ENCODE measurements at places on chromosomes 3 and 15.

- DNase-seq, result no peak
Measured at GRCh38 chr3:129645286-129645685, 38.8 kb upstream of the PLXND1 start.

GRCh38 chr15:67972377-67972776 is 81.7 kb upstream of the PIAS1 start:
- no peak for DNase-seq

GRCh38 chr3:190008432-190008831 is 112.3 kb downstream of the P3H2 start:
- DNase-seq, result no peak

GRCh38 chr3:12970684-12971083 is 102.5 kb downstream of the IQSEC1 start:
- no peak for DNase-seq

DNA sequence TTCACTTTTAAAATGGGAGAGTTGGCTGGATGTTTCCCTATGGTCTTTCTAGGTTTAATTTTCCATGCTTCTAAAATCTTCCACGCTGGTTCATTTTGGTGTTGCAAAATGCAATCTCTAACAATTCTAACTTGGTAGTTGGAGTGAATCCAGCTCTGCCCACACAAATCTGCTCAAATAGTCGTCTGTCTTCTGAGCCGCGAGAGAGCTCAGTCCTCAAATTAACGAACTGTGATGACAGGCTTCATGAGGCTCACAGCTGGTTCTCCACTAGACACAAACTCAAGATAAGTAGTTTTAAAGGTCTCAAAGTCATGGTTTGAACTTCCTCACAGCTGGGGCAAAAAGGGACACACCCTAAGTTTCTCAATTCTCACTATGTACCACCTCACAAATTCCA is 178.6 kb upstream of the LYSMD4 start:
- DNase-seq, result no peak

GRCh38 chr3:13046569-13047274 is 26.5 kb downstream of the IQSEC1 start:
- DNase-seq, result no peak

DNA sequence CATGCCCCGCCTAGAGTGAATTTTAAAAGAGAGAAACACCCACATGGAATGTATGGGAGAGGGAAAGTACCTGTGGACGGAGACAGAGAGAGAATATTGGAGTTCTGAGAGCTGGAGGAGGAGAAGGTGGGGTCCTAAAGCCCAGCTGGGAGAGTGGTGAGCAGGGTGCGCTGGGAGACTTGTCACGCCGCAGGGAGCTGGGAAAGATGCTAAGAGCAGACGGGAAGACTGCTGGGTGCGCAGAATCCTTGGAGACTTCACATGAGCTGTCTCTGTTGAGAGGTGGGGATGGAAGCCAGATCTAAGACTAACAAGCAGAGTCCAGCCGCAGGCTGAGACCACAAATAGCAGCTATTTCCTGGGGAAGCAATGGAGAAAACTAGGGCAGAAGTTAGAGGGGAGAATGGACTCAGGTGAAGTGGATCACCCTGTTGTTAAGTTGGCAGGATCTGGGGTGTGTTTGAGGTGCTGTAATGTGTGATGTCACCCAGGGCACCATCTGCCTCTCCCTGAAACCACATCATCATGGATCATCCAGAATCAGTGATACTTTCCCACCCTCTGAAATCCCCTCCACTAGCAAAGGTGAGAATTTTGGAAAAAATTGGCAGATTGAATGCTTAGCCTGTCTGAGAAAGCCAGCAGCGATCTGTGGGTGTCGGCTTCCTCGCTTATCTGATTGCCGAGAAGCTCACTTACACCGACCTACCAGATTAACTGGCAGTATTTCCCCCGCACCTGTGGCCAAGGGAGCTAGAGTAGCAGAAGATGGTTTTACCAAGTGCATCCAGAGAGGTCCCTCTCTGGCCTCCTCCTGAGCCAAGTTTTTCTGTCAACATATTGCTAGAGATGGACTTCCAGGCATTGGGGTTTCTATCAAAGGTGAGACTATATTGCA is 174.8 kb upstream of the BHLHE40 start:
- DNase-seq, result no peak

DNA sequence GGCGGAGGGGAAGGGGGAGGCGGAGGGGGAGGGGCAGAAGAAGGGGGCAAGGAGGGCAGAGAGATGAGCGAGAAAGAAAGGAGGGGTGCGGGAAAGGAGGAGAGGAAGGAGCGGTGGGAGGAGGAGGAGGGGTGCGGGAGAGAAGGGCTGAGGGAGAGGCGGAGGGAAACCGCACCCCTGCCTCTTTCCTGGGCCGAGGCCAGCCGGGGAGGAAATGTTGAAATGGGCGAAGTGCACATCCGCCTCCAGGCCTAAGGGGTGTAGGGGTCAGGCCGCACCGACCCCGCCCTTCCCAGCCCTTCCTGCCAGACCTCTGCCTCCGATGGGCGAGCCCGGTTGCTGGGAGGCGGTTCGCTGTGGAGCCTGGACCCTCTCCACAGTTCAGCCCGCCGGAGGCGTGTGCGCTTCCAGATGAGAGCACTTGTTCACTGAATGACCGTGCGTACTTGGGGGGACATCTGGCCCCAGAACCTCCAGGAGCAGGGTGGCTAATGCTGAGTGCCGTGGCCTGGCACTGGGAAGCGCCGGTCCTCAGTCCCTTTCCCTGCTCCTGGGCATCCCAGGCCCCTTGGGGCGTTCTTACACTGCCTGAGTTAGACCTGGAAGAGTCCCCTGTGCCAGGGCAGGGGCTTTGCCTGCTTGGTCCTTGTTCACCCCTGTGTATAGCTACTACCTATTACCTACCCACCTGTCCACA is 110.3 kb upstream of the KLF13 start:
- no peak for DNase-seq

- DNase-seq, result no peak
Measured at GRCh38 chr3:28768439-28768838, 419.8 kb upstream of the AZI2 start.

GRCh38 chr3:123708531-123708930 is 123.7 kb upstream of the HACD2 start:
- no peak for DNase-seq

DNA sequence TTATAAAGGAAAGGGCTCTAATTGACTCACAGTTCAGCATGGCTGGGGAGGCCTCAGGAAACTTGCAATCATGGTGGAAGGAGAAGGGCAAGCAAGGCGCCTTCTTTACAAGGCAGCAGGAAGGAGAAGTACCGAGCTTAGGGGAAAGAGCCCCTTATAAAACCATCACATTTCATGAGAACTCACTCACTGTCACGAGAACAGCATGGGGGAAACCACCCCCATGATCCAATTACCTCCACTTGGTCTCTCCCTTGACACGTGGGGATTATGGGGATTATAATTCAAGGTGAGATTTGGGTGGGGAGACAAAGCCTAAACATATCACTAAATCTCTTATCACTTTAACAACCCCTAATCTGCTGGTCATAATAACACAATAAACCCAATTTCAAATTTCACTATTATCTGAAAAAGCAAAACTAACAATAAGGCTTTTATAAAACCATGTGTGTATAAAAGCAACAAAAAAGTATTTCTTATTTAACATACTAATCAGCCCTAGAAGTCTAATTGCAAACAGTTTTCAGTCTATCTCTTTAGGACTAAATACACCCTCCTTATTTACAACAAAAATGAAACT is 43.2 kb downstream of the SCAPER start:
- DNase-seq, result no peak

DNA sequence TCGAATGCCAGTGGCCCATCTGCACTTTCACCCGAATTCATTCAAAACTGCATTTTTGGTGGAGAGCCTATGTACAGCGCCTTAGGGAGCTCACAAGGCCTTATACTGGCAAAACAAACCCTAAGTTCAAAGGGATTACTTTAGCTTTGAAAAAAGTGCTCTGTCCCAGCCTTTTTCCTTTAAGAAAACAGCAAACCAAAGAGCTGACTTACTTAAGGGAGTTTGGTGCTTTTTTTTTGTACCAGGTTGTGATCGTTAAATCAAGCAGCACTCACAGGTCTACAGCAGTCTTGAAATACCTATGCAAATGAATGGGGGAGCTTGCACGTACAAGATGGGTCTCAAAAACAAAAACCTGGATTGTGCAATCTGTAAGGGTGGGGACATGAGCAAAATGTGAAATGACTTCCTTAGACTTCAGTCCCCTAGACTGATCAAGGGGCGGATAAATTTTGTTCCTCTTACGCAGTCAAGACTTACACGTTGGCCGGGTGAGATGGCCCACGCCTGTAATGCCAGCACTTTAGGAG is 11.6 kb upstream of the PIK3CB start:
- no peak for DNase-seq

DNA sequence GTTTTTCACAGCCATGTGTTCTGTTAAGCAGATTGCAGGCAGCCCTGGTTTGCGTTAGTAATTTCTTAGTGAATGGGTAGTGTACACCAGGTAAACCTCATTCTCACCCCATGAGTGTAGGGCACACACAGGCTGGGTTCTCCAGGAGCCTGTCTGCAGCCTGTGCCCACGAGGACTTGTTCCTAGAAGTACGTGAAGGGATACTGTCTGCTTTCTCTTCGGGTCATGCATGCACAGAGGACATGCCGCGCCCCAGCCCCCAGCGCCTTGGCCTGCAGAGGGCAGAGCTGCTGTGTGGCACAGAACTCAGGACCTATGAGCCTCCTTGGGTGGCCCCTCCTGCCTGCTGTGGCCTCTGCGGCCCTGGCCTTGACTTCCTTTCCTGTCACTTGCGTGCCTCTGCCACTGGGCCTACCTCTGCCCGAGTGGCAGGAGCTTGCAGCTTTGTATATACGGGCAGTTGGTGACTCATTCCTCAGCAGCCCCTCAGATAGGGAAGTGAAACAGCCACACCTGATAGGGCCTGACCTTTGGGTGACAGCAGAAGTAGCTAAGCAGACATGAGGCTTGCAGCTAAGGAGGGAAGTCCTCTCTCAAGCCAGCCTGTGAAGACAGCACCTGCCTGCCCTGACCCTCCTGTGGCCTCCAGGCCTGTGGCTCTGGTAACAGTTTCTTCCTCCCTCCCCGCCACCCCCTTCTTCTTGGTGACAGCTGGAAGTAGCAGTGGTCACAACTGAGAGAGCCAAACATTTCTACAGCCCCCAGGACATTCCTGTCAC is 19.5 kb downstream of the PPCDC start:
- DNase-seq, result no peak

DNA sequence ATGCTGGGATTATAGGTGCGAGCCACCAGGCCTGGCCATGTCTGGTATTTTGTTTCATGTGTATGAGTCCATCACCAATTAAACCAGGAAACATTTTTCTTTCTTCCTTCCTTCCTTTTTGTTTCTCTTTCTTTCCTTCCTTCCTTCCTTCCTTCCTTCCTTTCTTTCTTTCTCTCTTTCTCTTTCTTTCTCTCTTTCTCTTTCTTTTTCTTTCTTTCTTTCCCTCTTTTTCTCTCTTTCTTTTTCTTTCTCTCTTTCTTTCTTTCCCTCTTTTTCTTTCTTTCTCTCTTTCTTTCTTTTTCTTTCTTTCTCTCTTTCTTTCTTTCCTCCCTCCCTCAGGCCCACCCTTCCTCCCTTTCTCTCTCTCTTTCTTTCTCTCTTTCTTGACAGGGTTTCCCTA is 83.4 kb downstream of the SLC9A9 start:
- DNase-seq, result no peak

DNA sequence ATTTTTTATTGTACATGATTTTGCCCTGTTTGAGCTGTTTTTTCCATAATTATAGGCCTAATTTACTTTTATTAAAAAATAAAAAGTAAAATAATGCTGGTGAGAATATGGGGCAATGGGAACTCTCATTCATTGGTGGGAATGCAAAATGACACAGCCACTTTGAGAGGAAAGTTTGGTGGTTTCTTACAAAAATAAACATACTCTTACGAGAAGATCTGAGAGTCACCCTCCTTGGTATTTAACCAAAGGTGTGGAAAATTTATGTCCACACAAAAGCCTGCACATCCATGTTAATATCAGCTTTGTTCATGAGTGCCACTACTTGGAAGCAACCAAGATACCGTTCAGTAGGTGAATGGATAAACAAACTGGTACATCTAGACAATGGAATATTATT is 9.8 kb downstream of the MUC13 start:
- DNase-seq, result no peak

GRCh38 chr3:71688121-71688520 is 37.1 kb downstream of the EIF4E3 start:
- no peak for DNase-seq

GRCh38 chr15:74307827-74308811 is 59.3 kb downstream of the CYP11A1 start:
- peak; percentile 93 for DNase-seq

- DNase-seq, result no peak
Measured at GRCh38 chr3:101038880-101039279, 45.7 kb upstream of the ABI3BP start.

DNA sequence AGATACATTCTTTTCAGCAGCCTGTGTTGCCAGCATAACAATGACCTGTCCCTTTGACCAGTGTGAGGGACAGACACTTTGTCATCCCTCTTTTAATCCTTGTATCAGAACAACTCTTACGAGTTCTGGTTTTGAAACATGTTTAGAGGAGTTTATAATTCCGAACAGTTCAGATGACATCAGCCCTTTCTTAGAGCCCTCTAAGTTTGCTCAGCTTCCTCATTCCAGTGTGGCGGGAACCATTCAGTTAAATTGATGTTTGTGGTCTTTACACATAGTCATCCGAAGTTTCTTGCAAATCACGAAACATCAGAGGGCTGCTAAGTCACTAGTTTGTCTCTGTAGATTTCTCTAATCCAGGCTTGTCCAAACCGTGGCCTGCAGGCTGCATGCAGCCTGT is 102.5 kb downstream of the AKAP13 start:
- no peak for DNase-seq

GRCh38 chr15:100878130-100878529 is 1.5 kb upstream of the ALDH1A3 start:
- DNase-seq, result no peak

DNA sequence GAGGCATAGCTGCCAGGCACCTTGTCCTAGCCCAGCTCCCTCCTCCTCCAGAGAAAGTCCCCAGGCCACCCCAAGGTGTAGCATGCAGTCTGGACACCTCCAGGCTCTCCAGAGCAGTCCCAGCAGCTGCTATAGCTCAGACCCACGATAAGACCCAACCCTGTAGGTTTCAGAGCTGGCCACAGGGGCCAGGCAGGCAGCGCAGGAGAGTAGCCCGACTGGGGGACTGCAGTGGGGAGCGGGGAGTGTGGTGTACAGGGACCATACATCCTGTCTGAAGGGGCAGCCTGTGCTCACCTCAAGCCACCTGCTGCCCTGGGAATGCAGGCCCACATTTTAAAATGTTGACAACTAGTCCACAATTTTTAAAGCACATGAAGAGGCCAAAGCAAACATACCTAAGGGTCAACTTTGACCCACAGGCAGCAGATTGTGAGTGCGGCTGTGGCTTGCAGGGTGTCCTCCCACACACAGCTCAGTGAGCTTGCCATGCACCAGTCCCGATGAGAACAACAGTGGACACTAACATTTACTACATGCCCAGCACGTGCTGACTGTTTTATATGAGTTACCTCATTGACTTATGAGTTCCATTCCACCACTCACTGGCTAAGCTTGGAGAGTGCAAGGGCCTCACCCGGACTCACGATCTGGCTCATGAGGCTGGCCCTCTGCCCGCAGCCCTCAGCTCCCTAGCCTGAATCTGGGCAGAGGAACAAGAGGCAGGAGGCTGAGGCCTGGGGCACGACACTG is 81.4 kb downstream of the DNAJB8 start:
- no peak for DNase-seq

Data from spinal cord (tissue), 10 donors.